ENCODE measurements at places on chromosomes 7 and 10.

GRCh38 chr10:117096599-117097201 lies 41.4 kb downstream of the VAX1 start:
- no peak for DNase-seq

GRCh38 chr7:48035967-48036478 lies 680 bp downstream of the C7orf57 start:
- no peak for DNase-seq

GRCh38 chr7:31003721-31004120 lies 40.0 kb downstream of the GHRHR start:
- no peak for DNase-seq

GRCh38 chr7:12504149-12504548 lies 66.4 kb upstream of the SCIN start:
- DNase-seq: no peak

DNA sequence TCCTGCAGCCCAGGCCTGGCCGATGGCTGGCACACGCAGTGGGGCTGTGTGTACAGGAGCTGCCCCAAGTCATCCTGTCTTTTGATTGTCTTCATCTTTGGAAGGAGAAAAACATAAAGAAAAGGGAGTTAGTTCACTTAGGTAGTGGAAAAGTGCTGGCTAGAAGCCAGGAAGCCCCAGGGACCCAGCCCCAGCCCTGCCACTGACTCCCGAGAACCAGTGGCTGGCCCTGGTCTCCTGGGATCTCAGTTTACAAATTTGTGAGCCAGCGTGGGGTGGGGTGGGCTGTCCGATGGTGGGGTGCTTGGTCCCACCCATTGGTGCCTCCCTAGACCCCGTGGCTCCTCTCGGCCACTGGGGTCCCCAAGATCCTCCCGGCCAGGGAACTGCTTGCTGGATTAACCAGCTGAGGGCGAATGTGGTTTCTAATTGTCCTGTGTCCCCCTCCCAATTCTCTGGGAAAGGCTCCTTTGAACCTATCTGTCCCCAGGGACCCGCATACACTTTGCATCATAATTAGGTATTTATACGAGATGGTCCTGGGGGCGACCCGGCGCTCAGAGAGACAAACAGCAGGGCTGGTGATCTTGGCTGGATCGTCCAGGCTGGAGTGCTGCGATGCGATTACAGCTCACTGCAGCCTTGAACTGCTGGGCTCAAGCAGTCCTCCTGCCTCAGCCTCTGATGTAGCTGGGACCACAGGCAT lies 16.3 kb upstream of the CHST12 start:
- no peak for DNase-seq

GRCh38 chr10:88138319-88138848 lies 275.0 kb downstream of the PTEN start:
- DNase-seq: no peak
